Cerebellar nuclear complex (tissue), 1 donor: ENCODE measurements at places on chromosomes 13 and 19.

GRCh38 chr19:14347999-14348889, 33.0 kb upstream of the ADGRE5 start:
- DNase-seq, result no peak

- no peak for DNase-seq
These were observed 2.8 kb downstream of the PTGER1 start for GRCh38 chr19:14472202-14472938.

DNA sequence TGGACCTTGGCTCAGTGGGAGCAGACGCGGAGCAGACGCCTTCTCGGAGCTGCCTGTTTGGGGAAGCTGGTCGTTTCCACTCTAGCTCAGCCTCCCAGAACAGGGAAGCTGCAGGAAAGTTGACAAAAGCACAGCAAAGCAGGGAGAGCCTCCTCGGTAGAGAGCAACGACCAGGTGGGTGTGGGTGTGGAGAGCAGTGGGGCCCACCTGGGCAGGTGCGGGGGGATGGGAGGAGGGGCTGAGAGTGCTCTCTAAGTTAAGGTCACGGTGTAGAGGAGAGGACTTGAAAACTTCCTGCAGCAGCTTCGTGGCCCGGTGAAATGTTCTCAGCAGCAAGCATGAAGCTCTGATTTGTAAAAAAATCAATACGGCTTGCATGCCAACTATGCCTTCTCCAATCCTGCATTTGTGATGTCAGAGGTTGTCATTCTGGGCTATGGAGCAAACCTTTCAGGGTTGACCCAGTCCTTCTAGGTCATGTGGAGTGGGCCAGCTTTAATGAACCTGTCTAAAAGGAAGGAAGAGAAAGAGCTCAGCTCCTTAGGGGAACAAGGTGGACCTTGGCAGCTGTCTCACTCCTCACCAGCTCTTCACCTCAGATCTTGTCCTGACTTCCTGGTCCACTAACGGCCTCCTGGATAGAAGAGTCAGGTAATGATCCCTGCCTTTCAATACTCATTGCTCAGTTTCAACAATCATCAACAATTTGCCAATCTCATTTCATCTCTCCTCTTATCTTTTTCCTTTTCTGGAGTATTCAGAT, 85.8 kb upstream of the UBL3 start:
- no peak for DNase-seq

DNA sequence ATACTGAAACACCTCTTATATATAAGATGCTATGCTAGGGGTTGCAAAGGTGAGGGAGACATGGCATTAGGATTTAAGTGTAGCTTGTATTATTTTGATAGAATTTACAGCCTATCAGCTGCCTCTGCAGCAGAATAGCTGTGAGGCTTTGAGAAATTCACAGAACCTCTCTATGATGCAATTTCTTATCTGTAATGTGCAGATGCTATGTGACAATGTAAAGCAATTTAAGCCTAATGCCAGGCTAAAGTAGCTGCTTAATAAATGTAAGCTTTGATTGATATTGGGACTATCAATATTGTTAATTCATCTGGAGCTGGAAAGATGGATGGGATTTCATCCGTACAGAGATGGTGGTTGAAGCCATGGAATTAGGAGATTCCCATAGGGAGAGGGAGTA, 1.6 kb downstream of the ADGRE3 start:
- DNase-seq, result no peak

DNA sequence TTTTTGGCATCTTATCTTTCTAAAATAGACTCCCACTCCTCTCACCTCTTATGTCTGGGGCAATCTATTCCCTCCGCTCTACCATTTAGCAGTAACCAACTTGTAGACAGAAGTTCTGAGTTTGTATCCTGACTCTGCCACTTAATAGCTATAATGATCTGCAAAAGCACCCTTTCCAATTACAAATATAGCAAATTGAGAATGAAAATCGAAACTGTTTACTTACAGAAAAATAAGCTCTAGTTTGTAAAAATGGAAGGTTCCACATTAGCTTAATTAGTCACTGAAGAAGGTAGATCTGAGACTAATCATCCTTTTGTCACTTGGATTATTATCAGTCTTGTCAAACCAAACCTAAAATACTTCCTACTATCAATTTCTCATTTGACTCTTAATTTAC, 409.3 kb downstream of the DIAPH3 start:
- no peak for DNase-seq

- no peak for DNase-seq
These were observed 59.0 kb upstream of the MCF2L start for GRCh38 chr13:112910016-112910415.

DNA sequence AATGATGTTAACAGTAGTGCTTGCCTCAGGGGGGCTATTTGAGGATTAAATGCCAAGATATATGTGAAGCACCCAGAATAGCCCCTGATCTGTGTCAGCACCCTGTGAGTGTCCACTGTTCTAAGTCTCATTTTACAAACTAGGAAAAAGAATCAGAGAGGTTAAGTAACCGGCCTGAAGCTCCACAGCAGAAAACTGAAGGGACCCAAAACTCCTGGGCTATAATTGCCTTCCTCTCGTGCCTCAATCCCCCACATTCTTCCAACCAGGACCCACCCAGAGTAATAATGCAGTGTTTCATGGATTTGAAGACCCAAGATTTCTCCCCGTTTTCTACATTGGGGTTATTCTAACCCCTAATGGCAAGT, 2.3 kb downstream of the PVR start:
- DNase-seq, result no peak

- DNase-seq, result no peak
These were observed 12.7 kb downstream of the EHD2 start for GRCh38 chr19:47725759-47726401.

DNA sequence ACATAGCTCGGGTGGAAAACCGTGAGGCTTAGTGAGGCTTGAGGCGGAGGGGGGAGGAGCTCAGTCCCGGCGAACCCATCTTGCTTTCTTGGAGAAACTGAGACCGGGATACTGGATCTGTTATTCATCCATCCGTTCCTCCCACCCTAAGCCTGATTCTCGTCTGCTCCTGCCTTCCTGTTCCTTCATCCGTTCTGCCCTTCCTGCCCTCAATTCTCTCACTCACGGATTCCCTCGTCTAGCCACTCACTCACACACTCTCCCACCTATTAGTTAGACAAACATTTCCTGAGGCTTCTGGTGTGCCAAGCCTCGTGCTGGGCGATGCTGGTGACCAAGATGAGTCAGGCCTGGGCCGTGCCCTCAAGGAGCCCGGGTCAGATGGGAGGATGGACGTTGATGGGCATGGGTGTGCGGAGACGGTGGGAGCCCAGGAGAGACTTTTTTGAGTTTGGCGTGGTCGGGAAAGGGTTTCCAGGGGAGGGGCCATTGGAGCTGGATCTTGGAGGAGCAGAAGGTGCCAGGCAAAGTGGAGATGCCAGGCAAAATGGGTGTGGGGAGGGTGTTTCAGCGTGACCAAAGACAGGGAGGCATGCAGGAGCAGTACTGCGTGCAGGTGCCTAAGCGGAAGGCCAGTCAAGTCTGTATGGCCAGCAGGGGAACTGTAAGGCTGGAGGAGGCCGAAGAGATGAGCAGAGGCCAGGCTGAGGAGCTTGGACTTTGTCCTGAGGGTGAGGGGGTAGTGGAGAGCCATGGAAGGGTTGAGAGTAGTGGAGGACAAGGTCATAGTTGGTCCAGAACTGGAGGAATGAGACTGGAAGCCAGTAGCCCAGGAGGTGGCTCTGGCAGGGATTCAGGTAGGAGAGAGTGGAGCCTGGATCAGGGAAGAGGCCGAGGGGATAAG, 7.4 kb upstream of the CNFN start:
- DNase-seq, result no peak

DNA sequence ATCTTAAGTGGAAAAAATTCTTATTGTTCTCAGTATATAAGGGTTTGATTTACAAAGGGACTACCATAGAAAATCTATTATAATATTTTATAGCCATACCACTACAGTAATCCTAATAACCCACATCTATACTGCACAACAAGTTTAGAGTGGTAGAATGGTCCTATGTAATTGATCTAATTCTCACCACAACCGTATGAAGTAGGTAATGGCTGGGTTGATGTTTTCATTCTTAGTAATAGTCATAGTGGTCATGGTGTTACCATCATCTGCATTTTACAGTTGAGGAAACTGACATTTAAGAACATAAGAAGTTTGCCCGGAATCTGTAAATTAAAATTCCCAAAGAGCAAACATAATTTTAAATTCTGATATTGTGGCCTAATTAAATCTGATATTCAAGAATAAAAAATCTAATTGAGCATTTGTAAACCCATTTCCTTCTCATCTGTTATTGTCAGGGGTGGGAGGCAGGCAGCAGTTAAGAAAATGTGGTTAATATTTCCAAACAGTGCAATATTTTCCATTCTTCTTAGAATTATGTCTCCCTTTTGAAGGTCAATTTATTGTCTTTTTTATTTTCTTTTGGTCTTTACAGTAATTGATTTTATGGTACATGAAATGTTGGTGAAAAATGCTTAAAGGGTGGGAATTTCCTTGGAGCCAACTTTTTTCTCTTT, 65.6 kb downstream of the DHRS12 start:
- no peak for DNase-seq

DNA sequence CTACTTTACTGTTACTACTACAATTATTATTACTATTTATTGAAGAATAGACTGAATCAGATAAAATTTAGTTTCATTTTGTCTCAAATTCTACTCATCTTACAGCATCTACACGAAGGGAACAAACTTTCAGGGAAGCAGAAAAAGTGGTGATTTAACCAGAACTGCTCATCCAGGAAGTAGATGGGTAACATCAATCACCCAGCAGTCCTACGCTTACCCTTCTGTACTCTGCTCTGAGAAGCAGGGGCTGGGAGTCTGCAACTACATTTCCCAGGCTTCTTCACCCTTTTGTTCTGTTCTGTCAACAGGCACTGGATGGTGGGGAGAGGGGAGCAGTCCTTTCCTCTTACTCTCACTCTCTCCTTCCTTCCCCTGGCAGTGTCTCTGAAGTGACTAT, 31.4 kb upstream of the GGACT start:
- no peak for DNase-seq

GRCh38 chr13:29902632-29903305, 52.4 kb upstream of the UBL3 start:
- DNase-seq, result no peak

GRCh38 chr19:16111909-16112752, 442 bp downstream of the RAB8A start:
- no peak for DNase-seq

DNA sequence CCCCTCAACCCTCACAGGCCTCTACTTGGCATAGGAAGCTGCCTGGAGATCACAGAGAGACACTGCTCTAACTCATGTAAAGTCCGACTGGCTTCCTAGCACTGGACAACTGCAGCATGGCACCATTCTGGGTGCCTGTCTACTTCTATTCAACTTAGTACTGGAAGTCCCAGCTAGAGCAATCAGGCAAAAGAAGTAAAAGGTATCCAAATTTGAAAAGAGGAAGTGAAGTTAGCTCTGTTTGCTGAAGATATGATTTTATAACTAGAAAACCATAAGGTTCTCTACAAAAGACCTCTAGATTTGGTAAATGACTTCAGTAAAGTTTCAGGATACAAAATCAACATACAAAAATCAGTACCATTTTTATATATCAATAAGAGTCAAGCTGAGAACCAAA, 1017.6 kb downstream of the PCDH9 start:
- no peak for DNase-seq

GRCh38 chr13:50267917-50268316, 252.7 kb downstream of the KCNRG start:
- no peak for DNase-seq

GRCh38 chr19:39297931-39298634, 1.9 kb downstream of the IFNL1 start:
- no peak for DNase-seq

DNA sequence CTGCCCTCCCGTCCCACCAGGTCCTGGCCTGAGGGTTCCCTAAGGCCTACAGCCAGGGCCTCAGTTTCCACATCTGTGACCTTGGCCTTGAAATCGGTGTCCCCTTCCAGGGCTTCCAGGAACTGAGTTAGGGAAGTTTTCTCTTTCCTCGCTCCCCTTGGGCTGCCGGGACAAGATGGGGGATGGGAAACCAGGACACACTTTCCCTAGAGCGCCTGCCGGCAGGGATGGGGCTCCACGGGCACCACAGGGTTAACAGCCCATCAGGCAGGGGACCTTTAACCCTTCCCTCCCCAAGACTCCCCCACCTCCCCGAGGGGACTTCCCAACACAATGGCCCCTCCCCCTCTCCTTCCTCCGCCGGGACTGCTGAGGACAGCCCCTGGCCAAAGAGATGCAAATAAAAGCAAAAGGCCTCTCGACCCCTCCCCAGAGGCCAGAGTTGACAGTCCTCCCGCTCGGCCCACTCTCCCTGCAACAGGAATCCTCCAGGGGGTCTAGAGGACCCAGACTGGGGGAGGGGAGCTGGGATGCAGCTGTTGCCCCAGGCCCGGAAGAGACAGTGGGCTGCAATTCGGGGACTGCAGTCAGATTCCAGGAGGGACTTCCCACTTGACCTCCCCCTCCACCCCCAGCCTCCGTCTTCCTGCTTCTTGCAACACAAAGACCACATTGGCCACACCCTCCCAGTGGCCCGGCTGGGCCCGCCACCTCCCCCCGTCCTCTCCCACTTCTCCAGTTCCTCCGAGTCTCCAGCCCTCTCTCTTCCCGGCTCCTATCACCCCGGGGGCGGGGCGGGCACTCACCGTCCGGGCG, 3.4 kb downstream of the BBC3 start:
- no peak for DNase-seq

- no peak for DNase-seq
These were observed 44.3 kb downstream of the COL4A1 start for GRCh38 chr13:110262508-110263291.
